Stimulated activated CD8-positive, alpha-beta memory T cell treated with anti-CD3 and anti-CD28 coated beads, Interleukin-2, amount 100 ng/mL, for 1 hour (primary cell): ENCODE measurements at places on chromosomes 5 and 9.

DNA sequence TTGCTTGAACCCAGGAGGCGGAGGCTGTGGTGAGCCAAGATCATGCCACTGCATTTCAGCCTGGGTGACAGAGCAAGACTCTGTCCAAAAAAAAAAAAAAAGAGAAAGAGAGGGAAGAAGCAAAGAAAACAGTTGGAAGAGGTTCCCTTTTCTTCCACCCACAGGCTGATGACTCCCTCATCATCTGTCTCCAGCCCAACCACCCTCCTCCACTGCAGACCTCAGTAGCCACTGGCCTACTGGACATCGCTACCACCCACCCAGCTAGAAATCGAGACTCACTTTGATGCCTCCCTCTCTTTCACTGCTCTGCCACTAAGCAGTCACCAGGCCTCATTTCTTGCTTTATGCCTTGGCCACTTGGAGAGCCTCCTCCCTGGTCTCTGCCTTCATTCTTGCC is 71.2 kb downstream of the NIPSNAP3B start:
- no peak for DNase-seq

DNA sequence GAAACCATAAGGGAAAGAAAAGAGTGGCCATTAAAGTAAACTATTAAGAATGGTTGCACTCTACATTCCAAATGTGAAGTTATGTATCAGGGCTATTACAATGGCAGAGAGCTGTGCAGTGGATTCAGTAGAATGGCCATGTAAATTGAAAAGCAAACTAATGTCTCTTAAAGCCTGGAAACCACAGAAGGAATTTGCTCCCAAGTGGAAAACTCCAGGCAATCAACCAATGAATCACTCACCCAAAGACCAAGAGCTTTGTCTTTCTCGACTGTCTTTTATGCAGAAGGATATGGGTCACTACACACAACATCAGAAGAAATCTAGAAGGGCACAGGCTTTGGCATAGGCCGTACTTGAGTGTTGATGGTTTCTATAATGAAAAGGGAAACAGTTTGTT is 114.9 kb downstream of the TLE1 start:
- DNase-seq: no peak

DNA sequence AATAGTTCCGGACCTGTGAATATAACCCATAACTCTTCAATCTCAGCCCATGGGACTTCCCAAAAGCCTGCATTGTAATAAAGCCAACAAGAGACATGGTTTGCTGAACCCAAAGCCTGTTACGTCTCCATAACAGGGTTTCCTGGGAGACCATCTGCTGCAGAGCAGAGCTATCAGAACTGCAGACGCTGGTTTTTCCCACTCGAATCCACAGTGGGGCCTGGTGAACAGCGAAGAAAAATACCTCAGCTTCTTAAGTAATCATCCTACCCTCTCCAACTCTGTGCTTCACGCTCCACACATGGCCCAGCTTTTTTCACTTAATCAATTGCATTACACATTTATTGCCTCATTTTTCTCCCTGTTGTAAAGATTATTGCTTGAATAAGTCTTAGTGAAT is 409.5 kb upstream of the GRIA1 start:
- no peak for DNase-seq

- DNase-seq: no peak
Observed at GRCh38 chr5:136033848-136034247, 5.1 kb downstream of the TGFBI start.

- DNase-seq: no peak
Observed at GRCh38 chr5:14721990-14722656, 57.6 kb downstream of the OTULIN start.

GRCh38 chr5:9440517-9440916 is 105.4 kb downstream of the SEMA5A start:
- no peak for DNase-seq

- no peak for DNase-seq
Observed at GRCh38 chr9:137145731-137146526, 7.0 kb downstream of the GRIN1 start.

- no peak for DNase-seq
Observed at GRCh38 chr9:88993871-88994460, 2.7 kb downstream of the S1PR3 start.

- no peak for DNase-seq
Observed at GRCh38 chr5:116343961-116344360, 230.7 kb downstream of the SEMA6A start.

DNA sequence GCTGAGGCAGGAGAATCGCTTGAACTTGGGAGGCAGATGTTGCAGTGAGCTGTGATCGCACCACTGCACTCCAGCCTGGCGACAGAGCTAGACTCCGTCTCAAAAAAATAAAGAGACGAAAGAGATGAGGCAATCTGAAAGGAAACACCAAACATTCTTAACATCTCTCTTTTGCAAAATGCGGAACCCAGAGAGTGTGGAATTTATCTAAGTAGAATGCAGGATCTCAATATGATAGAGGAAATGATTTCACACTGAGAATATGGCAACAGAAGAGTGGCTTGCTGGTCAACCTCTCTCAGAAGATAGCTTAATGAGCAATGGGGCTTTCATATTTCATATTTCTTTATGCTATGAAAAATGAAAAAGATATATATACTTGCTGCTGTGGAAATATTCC is 33.4 kb upstream of the PCA3 start:
- DNase-seq: no peak

GRCh38 chr5:32687499-32687831 is 23.7 kb upstream of the NPR3 start:
- no peak for DNase-seq

DNA sequence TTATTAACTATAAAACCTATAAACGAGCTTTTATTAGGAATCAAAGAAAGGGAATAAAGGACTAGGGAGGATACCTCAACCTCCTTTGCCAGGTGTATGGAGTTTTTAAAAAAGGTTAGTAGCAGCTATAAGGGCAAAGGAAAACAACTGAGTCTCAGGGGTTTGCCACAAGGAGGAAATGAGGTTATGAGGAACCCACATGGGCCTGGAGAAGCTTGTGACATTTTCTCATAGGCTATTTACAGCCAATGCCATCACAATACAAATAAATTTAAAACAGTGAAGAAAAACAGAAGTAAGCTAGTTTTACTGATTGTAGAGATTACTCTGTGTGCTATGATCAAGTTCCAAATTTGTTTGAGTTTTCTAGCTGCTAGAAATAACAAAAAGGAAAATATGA is 92.6 kb downstream of the CDKN2A start:
- DNase-seq: no peak

DNA sequence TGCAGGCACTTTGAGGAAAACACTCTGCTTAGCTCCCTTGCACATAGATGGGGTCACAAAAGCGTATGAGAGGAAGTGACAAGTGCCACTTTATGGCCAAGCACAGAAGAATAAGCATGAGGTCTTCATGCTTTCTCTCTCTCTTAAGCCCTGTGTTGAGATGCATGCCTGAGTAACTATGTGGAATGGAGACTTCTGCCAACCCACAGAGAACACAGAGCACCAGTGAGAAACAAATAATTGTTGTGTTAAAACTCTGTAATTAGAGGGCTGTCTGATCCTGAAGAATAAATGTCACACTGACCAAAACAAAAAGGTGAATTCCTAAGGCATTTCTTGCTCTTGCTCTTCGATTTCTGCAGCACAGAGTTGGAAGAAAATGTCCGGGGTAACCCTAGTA is 488.5 kb downstream of the CTNND2 start:
- no peak for DNase-seq

DNA sequence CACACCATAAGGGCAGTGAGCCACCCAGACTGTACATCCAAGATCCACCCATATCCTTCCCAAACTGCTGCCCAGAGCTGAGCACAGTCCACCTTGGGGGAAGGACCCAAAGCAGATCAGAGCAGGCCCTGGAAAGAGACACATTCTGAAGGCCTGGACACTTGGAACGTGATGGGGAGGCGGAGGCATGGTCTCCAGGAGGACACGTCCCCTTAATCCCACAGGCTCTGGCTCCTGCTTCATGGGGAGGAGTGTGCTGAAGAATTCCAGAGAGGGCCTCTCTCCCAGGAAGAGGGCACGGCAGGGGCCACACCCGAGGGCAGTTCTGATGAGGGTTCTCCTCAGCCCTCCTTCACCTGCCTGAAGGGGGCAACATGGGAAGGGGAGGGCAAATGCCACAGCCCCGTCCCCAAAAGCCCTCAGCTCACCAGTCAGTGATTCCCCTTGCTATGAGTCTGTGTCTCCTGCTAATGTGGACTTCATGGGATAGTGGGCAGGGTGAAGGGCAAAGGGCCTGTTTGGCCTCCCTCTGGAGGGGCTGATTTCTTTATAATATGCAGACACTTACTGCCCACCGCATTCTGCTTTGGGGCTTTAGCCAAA is 276.8 kb downstream of the ENC1 start:
- DNase-seq: no peak

DNA sequence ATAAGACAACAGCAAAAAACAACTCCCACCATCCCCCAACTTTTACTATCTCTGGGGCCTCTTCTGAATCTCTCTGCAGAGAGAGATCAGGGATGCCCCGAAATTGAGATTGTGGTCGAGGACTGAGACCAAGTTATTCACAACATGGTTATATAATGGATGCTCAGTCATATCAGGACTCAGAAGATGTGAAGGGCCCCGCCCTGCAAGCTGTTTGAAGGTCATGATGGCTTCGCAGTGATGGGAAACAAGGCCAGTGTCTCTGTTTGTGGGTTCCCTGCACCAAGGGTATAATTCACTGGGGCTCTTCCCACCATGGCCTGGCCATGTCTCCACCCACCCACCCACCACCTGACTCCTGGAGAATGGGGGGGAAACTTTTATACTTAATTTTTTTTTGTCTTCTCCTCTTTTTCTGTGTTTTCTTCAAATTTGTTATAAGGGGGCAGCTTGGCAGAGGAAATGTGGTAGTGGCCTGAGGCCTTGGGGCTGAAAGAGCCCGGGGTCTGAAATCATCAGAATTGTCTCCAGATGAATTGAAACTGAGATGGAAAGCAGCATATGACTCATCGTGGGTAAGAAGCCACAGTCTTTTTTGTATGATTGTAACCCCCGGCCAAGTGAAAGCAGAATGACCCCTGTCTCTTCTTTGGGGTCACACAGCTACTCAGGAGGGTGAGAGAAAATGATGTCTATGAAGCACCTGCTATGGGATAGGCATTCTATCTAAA is 15.0 kb upstream of the TEX48 start:
- no peak for DNase-seq

DNA sequence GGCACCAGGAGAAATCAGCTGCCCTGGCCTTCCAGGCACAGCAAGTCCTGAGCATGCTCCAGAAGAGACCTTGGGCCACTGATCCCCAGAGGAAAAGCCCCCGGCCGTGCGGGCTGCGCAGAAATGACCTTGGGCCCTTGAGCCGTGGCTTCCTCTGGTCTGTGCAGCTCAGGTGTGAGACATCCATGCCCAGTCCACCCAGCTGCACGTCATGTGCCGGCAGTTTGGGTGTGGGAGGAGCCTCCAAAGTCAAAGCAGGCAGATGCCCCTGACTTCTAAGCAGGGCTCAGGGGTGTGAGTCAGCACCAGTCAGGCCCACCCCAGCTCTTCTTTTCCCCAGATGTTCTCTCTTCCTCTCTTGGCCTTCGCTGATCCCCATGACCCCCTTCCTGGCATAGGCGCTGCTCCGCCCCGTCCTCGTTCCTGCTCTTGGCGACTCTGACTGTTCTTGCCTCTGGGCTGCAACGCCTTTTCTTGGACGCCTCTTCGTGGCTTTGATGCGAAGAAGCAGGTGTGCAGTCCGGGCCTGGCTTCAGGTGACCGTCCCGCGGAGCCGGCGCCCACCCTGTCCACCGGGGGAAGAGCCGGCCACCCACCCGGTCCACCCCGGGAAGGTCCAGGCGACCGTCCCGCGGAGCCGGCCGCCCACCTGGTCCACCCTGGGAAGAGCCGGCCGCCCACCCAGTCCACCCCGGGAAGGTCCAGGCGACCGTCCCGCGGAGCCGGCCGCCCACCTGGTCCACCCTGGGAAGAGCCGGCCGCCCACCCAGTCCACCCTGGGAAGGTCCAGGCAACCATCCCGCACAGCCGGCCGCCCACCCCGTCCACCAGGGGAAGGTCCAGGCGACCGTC is 5.9 kb upstream of the QSOX2 start:
- no peak for DNase-seq

DNA sequence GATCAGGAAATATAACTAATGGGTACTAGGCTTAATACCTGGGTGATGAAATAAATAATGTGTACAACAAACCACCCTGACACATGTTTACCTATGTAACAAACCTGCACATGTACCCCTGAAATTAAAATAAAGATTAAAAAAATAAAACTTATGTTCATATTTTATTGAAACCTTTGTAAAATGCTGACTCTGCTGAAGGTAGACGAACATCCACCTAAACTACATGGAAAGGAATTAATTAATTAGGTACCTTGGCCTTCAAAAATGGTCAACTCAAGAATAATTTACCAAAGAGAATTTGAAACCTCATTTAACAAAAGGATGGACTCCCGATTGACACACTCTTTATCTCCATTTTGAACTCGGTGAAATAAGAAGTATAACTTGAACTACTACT is 152.3 kb upstream of the OR13F1 start:
- DNase-seq: no peak

DNA sequence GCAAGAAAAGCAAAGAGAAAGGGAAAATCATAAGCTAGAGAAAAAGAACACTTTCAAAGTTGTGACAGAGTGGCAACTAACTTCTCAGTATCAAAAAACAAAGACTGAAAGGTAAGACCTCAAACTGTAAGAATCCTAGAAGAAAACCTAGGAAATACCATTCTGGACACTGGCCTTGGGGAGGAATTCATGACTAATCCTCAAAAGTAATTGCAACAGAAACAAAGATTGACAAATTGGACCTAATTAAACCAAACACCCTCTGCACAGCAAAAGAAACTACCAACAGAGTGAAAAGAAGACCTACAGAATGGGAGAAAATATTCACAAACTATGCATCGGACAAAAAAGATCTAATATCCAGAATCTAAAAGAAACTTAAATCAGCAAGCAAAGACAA is 79.1 kb downstream of the FEM1C start:
- DNase-seq: no peak

DNA sequence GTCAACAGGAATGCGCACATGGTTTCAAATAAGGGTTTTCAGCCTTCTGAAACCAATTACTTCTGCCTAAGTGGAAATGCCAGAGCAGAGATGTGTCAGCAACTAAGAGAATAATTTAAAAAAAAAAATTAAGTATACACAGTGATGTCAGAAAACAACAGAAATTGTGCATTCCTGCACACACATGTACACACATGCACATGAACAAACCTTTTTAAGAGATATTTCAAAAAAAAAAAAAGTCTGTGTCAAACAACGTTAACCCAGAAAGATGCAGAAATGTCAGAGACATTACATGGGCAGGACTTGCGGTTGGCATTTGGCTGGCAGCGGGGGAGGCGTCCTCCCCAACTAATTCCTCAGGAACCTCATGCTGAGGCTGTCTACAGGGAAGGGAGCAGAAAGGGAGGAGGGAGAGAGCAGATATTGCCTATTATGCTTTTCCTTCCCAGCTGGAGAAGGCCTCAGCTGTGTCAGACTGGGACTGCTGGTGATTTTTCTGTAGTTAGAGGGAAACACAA is 536.9 kb upstream of the WWC1 start:
- DNase-seq: no peak

GRCh38 chr9:123620239-123620638 is 264.2 kb downstream of the CRB2 start:
- no peak for DNase-seq

- DNase-seq: no peak
Observed at GRCh38 chr9:70413464-70413798, 1.0 kb downstream of the KLF9 start.

- no peak for DNase-seq
Observed at GRCh38 chr5:97489010-97489840, 306.2 kb upstream of the RIOK2 start.
